ENCODE measurements at places on chromosomes 3 and 15.

DNA sequence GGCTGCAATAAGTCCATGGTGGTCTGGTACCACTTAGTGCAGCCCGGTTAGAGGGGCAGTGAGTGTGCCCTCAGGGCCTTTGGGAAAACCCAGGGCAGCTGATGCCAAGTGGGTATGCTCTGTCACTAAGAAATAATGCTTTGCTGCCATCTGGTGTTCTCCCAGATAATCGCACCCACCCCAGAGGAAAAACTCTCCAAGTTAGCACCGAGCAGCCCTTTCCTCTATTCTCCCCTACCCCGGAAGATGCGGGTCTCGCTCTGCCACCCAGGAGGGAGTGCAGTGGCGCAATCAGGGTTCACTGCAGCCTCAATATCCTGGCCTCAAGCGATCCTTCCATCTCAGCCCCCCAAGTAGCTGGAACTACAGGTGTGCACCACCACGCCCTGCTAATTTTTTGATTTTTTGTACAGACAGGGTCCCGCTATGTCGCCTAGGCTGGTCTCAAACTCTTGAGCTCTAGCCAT is 21.3 kb upstream of the DAPK2 start:
- H3K4me1 ChIP-seq: peaks cover 45% of the 10 kb centered on the region
- peak overlapping the region; percentile 77 for H3K27ac ChIP-seq
- no peak overlapping the region for H3K4me3 ChIP-seq

GRCh38 chr15:82103468-82103867 is 57.6 kb upstream of the MEX3B start:
- H3K4me3 ChIP-seq: no peak overlapping the region
- H3K27ac ChIP-seq: no peak overlapping the region
- no peaks in the 10 kb centered on the region for H3K36me3 ChIP-seq

- no peak overlapping the region for H3K27ac ChIP-seq
- no peaks in the 10 kb centered on the region for H3K4me1 ChIP-seq
- no peak for DNase-seq
- H3K36me3 ChIP-seq: no peaks in the 10 kb centered on the region
Measured at GRCh38 chr15:62874959-62875625, 167.5 kb upstream of the TPM1 start.

DNA sequence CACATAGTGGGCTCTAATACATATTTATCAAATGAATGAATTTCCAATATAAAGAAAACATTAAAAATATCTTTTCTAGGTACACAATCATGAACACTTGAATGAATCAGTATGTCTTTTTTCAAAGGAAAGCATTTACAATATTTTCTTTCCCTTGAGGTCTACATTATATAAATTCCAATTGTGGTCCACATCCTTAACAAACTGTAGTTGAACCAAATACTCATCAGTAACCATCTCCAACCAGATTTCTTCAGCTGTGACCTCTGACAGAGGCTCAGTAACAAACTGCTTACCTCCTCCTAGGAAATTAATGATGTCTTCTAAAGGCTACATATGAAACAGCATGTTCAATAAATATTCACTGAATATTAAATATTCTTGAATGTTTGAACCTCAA is 58.8 kb downstream of the CFAP20DC start:
- H3K36me3 ChIP-seq: no peaks in the 10 kb centered on the region
- H3K27ac ChIP-seq: no peak overlapping the region
- DNase-seq: no peak
- H3K27me3 ChIP-seq: no peaks in the 10 kb centered on the region
- no peaks in the 10 kb centered on the region for H3K4me1 ChIP-seq
- H3K4me3 ChIP-seq: no peak overlapping the region

DNA sequence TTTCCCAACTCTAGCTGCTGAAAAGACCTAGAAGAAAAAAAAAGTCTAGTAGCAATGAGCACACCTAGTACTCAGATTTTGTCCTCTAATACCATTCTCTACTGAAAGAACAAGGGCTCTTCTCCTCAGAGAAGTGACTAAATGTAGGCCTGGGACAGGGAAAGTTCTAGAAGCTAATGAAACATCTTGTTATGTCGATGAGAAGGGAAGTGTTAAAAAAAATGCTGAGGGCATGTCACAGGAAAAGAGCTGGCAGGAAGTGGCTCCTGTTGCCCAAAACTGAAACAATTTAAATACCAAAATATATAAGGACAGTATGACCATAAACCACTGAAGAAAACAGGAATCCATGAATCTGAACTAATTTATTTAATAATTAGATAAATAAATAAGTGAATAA is 581.4 kb upstream of the TBL1XR1 start:
- no peak for DNase-seq
- H3K4me3 ChIP-seq: no peak overlapping the region
- no peak overlapping the region for H3K27ac ChIP-seq

DNA sequence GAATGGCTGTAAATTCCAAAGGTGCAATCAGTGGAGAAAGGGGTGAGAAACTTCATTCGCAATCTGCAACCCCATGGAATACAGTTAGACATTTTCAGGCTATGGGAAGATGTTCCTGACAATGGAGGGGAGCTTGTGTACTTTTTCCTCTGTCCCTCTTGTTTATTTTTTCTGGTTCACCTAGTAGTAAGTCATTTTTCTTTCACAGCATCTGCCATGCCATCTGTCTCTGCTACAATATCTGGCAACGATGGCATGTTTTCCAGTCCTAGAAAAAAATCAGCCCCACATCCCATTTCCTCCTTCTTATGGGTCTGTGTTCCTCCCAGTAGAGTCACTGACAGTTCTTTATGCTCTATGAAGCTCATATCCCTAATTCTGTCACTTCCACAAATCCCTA is 76.0 kb downstream of the SSR3 start:
- no peak overlapping the region for H3K4me3 ChIP-seq
- H3K36me3 ChIP-seq: no peaks in the 10 kb centered on the region

DNA sequence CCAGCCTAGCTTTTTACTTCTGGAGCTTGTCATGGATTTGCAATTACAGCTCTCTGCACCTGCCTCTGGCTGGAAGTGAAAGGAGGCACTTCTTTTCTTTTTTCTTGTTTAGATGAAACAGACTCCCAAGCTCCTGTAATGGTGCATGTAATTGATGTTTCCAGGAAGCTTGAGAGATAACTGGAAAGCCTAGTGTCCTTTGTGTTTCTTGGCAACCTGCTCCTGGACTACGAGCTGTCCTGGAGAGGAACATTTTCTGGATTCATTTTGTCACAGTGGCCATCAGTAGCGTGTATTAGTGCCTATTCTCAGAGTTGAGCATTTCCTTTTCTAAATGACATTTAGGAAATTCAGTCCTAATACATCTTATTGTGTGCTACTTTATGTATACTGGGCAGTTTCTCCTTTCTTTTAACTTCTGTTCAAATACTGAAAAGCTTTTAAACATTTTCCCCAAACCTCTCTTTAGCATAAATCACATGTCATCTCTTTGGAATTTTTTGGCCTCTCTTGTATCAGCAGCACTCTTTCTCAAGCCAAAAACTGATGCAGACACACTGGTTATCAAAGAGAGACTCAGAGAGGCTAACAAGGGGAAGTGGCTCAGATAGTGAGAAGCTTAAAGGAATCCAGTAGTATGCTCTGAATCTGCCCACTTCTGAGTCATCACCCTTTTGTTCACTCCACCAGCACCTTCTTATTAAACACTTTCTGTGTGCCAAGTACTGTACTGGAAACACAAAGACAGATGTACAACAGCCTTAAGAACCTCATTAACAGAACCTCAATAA is 62.6 kb upstream of the SLC2A2 start:
- no peaks in the 10 kb centered on the region for H3K36me3 ChIP-seq
- no peak for DNase-seq
- H3K27me3 ChIP-seq: no peaks in the 10 kb centered on the region
- peaks cover 22% of the 10 kb centered on the region for H3K4me1 ChIP-seq
- no peak overlapping the region for H3K27ac ChIP-seq

GRCh38 chr3:177589911-177590381 is 392.7 kb upstream of the TBL1XR1 start:
- no peaks in the 10 kb centered on the region for H3K27me3 ChIP-seq
- no peak overlapping the region for H3K4me3 ChIP-seq
- H3K36me3 ChIP-seq: no peaks in the 10 kb centered on the region
- DNase-seq: no peak
- peak overlapping the region; percentile 39 for H3K27ac ChIP-seq
- H3K4me1 ChIP-seq: peaks cover 46% of the 10 kb centered on the region

GRCh38 chr15:29021857-29022256 is 136.1 kb downstream of the APBA2 start:
- H3K4me1 ChIP-seq: no peaks in the 10 kb centered on the region
- H3K27me3 ChIP-seq: no peaks in the 10 kb centered on the region
- H3K4me3 ChIP-seq: no peak overlapping the region
- DNase-seq: no peak

DNA sequence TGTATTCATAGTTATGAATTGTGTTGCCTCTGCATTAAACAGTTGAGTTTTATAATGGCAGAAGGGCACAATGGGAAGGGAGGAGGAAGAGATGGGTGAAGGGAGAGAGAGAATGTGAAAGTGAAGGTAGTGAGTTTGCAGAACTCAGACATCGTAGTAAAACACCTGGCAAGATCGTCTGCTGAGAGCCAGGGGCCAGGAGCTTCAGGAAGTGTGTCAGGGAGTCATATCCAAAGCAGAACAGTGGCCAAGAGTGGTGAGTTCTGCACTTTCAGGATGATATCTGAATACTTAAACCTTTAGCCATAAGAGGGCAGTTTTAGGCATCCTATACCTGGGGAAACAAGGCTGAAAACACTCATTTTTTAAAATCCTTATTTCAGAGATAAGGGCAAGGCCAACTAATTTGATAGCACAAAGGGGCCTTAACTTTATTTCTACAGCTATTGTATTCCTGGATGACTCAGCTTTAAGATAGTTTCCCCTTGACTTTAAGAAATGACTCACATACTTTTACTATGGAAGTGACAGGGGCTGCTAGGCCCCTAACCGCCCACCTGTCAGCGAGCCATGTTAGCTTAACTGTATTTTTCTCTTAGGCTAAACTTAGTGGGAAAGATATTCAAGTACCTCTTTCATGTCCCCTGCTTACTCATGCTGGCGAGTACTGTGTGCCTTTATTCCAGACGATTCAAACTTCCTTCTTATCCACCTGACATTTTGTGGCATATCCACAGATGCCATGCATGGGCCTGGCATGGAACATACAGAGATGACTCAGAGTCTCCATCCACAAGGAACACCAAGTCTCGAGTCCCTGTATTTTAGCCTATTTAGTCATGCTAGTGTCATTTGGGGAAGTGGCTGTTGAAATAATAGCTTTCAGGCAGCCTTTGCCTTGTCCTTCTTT is 53.9 kb downstream of the RLBP1 start:
- peaks cover 18% of the 10 kb centered on the region for H3K4me1 ChIP-seq
- no peaks in the 10 kb centered on the region for H3K36me3 ChIP-seq
- H3K27me3 ChIP-seq: no peaks in the 10 kb centered on the region
- H3K27ac ChIP-seq: peak overlapping the region; percentile 15
- no peak for DNase-seq
- no peak overlapping the region for H3K4me3 ChIP-seq

- no peaks in the 10 kb centered on the region for H3K36me3 ChIP-seq
- no peak overlapping the region for H3K4me3 ChIP-seq
- H3K27ac ChIP-seq: peak overlapping the region; percentile 44
- H3K4me1 ChIP-seq: peaks cover 16% of the 10 kb centered on the region
Measured at GRCh38 chr15:81327516-81327915, 3.6 kb upstream of the STARD5 start.

DNA sequence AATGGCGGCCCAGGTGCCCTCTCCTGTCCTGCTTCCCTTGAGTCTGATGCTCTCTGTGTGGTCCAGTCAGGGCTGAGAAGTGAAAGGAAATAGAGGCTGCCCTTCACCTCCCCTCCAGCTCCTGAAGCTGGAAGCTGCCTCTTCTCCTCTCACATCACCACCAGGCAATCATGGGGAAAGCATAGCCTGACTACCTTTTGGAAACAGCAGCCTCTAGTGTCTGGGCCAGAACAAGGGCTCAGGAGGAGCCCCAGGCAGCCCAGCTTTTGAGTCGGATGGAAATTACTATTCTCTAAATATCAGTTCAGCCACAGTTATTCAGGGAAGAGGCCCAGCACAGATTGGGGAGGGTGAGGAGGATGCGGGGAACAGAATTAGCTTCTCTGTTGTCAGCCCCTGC is 43.3 kb upstream of the CCDC174 start:
- H3K27me3 ChIP-seq: no peaks in the 10 kb centered on the region
- H3K27ac ChIP-seq: no peak overlapping the region
- H3K4me1 ChIP-seq: no peaks in the 10 kb centered on the region
- H3K4me3 ChIP-seq: no peak overlapping the region

GRCh38 chr15:73349191-73349590 is 19.6 kb downstream of the HCN4 start:
- no peak overlapping the region for H3K4me3 ChIP-seq
- no peaks in the 10 kb centered on the region for H3K36me3 ChIP-seq
- no peaks in the 10 kb centered on the region for H3K27me3 ChIP-seq

GRCh38 chr3:172536993-172537419 is 13.8 kb upstream of the TNFSF10 start:
- no peak overlapping the region for H3K4me3 ChIP-seq
- H3K27ac ChIP-seq: no peak overlapping the region
- peaks cover 13% of the 10 kb centered on the region for H3K4me1 ChIP-seq

- DNase-seq: no peak
- no peak overlapping the region for H3K27ac ChIP-seq
- H3K4me1 ChIP-seq: no peaks in the 10 kb centered on the region
- H3K27me3 ChIP-seq: no peaks in the 10 kb centered on the region
- H3K4me3 ChIP-seq: no peak overlapping the region
Measured at GRCh38 chr3:38047896-38048295, 8.9 kb downstream of the DLEC1 start.

DNA sequence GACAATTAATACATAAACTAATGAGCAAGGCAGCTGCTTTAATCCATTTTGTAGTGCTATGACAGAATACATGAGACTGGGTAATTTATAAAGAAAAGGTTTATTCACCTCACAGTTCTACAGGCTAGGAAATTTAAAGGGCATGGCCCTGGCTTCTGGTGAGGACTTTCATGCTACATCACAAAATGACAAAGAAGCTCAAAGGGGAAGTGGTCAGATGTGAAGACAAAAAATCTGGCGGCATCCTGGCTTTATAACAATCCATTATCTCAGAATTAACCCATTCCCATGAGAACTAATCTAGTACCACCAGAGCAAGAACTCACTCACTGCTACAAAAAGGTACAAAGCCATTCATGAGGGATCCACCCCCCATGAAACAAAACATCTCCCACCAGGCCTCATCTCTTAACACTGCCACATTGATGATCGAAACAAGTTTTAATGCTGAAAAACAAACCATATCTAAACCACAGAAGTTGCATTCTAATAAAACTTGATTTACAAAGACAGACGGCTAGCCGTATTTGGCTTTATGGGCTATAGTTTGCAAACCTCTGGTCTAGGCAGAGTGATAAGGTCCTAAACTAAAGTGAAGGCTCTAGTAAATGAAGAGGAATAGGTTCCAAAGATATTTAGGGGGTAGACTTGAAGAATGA is 44.2 kb downstream of the GSK3B start:
- H3K4me3 ChIP-seq: no peak overlapping the region
- no peak overlapping the region for H3K27ac ChIP-seq
- DNase-seq: no peak
- H3K4me1 ChIP-seq: peaks cover 44% of the 10 kb centered on the region

Measured in vagina (tissue), 2 donors.